ENCODE measurements at places on chromosomes 6 and 20.

- no peak for DNase-seq
These were observed 1.7 kb downstream of the SLC2A4RG start for GRCh38 chr20:63741354-63741675.

DNA sequence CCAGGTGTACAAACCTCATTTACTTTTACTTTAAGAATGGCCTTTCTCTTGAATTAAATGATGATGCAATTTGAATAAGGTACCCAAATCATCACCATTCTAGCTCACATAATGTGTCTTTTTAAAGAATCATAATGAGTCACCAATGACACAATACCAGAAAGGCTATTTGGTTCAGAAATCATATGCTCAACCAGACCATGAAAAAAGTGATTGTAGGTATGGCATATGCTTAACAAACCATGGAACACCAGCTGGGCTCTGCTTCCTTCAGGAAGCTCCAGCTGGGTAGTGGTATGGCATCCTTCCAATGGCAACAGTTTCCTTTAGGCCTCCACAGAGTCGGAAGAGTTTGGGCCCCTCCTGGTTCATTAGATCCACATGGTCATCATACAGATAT, 128.2 kb downstream of the FRK start:
- no peak for DNase-seq

DNA sequence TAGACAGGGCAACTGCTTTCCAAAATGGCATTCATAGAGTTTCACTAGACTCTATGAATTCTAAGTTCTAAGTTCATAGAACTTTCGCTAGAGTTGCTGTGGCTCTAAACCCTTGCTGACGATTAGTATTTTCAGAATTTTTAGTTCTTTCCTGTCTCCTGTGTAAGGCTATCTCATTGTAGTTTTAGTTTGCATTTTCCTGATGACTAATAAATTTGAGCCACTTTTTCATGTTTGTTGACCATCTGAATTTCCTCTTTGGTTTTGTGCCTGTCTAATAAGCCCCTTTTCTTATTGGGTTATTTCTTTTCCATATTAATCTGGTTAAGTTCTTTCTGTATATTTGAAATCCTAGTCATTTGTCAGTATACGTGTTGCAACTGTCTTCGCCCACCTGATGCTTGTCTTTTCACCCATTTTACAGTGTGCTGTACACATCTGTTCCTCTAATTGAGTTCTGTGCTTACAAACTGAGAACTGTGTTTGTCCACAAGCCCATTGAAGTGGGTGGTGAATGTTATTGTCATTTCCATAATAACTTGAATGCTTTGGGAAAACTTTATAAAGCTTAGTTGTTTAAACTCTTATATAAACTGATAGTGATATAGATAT, 177.7 kb upstream of the CDYL start:
- DNase-seq = no peak

- DNase-seq = no peak
These were observed 666.6 kb upstream of the SLC35B3 start for GRCh38 chr6:9101920-9102319.

GRCh38 chr6:120614723-120615122, 719.6 kb downstream of the TBC1D32 start:
- no peak for DNase-seq

- DNase-seq = no peak
These were observed 26.9 kb downstream of the FBXO30 start for GRCh38 chr6:145787688-145788087.

GRCh38 chr6:10441004-10441654, 26.3 kb upstream of the TFAP2A start:
- no peak for DNase-seq

- no peak for DNase-seq
These were observed 705.3 kb downstream of the KIF16B start for GRCh38 chr20:15867899-15868298.

DNA sequence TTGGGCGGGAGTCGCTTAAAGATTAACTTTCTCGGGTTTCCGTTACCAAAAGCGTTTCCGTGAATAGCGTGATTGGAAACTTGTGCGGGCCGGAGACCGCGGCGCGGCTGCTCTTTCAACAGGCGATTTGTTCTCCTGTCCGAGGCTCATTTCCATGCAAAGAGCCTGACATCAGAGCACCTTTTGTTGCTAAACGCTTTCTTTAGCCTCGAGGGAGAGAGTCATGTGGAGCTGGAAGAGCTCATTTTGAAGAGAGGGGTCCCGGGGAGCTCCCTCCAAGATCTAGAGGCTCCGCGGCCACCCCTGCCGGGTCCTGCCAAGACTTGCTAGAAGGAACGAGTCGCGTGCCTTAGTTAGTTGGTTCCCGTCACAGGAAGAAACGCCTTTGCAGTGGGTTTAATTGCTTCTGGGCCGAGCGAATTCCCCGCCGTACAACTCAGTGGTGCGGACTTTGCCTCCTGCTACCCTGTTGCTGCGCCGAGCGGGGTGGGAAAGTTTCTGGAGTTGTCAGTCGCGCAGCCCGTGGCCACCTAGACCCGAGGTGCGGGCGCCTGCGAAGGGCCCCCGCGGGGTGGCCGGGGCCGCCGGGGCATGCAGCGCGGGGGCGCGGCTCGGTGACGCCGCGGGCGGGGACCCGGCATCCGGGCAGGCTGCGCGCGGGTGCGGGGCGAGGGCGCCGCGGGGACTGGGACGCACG, at the start of gene SASH1:
Gene SASH1 (plus strand): TSS at position 489 of the 697 bp plus-strand sequence. CDS start 230 bp downstream, outside the sequence.
- DNase-seq = no peak

DNA sequence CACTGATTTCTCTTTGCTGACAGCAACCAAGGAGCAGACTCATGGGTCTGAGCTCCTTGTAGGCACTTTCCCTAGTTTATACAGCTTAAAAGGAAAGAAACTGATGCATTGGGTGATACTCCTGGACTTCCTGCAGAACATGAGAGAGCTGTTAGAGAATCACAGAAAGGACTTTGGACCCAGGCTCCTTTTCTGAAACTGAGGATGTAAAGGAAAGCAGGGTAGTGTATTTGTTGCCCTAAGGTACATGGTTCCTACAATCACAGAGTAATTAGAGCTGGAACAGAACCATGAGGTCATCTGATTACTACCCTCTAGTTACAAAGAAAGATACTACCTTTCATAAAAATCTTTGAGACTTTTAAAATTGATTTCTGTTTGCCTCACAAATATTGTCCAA, 477.1 kb upstream of the SPTLC3 start:
- DNase-seq = no peak

- no peak for DNase-seq
These were observed 89.8 kb upstream of the TENT5A start for GRCh38 chr6:81842254-81842653.

GRCh38 chr6:14386263-14386662, 268.7 kb downstream of the CD83 start:
- DNase-seq = no peak

DNA sequence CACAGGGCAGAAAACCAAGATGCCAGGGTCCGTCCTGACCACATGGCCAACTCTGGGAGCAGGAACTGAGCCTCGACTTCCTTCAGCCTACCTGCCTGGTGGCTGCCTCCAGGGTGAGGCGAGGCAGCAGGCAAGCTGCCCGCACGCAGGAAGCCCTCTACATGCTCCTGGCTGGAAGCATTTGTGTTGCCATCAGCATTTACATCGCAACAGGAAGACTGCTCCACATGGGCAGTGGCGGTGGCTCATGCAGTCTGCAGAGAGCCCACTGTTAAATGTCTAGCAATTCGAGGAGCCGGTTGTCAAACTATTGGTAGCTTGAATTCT, 233.8 kb downstream of the SYNDIG1 start:
- no peak for DNase-seq

DNA sequence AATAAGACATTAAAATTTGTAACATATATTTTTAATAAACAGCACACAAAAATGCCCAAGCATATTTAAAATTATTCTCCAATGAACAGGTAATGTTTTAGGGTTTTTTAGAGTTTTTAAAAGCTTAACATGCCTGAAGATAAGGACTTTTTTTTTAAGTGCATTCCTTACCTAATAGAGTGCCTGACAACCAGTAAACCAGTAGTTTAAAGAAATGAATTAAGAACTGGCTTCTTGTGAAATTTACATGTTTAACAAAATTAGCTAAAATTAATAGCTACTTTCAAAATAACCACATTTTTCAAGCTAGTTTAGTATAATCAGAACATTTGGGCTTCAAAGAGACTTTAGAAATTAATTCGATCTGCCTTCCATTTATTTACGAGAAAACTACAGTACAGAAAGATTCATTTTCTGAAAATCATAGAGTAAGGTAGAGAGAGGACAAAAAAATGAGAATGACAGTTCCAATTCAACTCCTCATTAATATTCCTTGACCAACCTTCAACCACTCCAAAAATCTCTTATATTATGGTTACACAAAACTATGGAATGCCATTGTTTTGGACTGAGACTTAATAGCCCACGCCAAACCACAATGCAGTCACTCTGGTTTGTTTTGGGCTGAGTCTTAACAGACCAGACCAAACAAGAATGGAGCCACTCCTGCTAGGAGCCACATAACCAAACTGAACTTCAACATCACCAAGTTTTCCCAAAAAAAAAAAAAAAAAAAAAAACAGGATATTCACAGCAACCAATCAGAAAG, 5.7 kb upstream of the PLN start:
- DNase-seq = no peak

DNA sequence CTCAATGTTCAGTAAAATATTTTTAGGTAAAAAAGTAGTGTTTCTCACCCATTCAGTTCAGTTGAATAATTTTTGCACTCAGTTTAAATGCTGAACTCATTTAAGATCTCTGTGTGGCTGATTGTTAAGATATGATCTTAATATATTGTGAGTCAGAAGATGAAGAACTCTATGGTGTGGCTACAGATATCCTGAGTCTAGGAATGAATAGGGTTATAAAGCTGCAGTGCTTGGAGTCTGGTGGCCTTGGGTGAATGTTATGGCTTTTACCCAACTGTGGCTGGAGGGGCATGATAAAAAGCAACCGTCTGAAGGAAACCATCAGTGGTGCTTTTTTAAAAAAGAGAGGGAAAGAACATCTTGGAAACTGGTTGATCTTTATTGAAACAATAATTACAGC, 65.9 kb downstream of the CCN2 start:
- no peak for DNase-seq

DNA sequence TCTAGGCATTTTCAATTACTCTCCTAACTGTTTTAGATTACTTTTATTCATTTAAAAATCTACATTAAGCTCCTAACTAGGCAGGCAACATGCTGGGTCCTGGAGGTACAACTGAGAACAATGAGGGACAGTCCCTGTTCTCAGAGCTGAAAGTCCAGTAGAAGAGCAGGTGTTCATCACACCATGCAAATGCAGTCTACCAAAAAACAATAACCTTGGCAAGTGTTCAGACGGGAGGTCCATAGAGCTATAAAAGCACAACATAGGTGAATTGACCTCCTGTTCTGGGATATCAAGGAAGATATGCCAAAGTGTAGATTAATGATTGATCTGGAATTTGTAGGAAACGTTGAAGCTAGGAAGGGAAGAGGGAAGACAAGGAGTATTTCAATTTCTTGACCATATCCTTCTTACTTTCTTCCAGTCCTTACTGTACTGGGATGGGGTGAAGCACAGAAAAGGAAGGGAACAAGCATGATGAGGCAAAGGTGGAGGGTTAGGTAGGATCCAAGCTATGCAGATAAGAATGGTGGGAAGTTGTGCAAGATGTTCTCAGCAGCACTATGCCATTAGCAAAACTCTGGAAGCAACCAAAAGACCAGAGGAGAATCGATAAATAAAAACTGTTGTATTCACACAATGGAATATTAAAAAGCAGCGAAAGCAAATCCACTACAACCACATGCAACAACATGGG, 485.7 kb upstream of the JARID2 start:
- DNase-seq = no peak

- no peak for DNase-seq
These were observed 17.2 kb upstream of the PCK1 start for GRCh38 chr20:57543754-57544153.

GRCh38 chr20:50348096-50348495, 157.5 kb downstream of the CEBPB start:
- no peak for DNase-seq

- DNase-seq = no peak
These were observed 6.4 kb upstream of the ZNF217 start for GRCh38 chr20:53599910-53600632.

GRCh38 chr20:46034039-46034438, 5.0 kb downstream of the SLC12A5 start:
- DNase-seq = no peak

- DNase-seq = no peak
These were observed 107.8 kb upstream of the RNF217 start for GRCh38 chr6:124854338-124854922.

DNA sequence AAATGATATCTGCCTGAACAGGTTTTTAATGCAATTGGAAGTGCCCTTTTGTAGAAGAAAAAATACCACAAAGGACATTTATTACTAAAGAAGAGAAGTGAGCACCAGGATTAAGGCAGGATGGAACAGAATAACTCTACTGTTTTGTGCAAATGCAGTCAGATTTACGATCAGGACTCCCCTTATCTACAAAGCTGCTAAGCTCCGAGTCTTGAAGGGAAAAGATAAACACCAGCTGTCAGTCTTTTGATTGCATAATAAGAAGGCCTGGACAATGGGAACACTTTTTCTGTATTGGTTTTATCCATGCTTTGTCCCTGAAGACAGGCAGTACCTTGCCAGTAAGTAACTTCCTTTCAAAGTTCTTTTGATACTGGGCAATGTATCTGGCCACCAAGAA, 797.9 kb upstream of the SLC35B3 start:
- DNase-seq = no peak

GRCh38 chr6:45422503-45423110, 44.9 kb upstream of the SUPT3H start:
- peak; percentile 36 for DNase-seq

DNA sequence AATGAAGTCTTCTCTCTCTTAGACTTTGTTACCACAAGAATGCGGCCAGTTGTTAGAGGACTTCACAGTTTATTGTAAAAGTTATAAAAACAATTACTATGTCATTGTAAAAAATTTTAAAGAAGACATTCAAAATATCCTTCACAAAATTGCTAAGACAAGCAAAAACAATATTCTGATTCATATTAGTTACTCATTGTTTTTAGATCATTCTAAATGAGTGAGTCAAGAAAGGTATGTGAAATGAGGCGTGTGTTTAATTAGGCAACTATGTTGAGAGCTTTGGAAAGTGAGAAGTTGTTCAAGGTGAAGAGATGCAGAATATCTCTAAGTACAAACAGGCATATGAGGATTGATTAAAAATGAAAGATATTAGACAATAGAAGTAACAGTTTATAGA, 875.3 kb downstream of the EYS start:
- DNase-seq = no peak

GRCh38 chr20:62088258-62089127, 22.8 kb upstream of the TAF4 start:
- DNase-seq = no peak

GRCh38 chr6:21840428-21840827, 246.9 kb downstream of the SOX4 start:
- DNase-seq = no peak

- no peak for DNase-seq
These were observed 42.9 kb downstream of the AFG1L start for GRCh38 chr6:108337721-108338120.

Measured in activated CD4-positive, alpha-beta T cell treated with anti-CD3 and anti-CD28 coated beads for 1 hour (primary cell).